NCI-H510A treated with DMSO at 0.1 percent for 48 hours (cell line): ENCODE measurements at places on chromosomes 5 and 9.

DNA sequence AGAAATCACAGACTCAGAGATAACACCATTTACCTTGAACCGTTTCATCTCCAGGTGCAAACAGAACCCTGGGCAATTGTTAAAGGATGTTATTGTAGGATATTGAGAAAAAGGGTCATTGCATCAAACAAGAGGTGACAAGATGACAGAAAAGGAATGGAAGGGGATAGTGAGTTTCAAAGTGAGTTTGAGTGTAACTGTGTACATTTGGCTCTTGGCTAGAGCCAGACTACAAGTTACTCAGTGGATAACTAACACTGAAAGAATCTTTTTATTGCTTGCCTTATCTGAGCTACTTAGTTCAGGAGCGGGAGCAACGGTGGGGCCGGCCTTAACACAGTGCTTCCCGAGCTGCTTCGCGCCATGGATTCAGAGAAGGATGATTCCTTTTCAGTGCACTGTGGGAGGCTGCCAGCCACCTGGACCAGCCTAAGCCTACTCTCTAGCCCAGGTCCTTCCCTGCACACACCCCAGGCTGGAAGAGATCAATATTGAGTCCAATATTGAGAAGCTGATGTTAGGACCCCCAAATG, 193.4 kb downstream of the ATPSCKMT start:
- DNase-seq: no peak

DNA sequence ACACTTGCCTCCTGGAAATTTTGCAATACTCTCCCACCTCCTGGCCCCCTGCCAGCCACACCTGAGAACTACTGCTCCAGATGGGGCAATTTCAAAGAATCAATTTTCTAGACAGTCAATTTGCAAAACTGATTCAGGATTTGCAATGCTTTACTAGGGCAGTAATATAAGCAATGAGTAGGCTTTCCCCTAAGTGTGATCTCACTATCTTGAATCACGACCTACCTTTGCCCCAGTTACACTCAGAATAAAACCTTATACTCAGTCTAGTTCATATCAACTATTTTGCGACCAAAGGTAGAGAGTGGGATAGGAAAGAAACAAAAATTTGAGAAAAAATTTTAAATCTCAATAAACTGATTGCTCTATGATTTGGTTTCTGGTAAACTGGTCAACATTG, 54.4 kb downstream of the DROSHA start:
- no peak for DNase-seq

GRCh38 chr5:51895834-51896233, 512.6 kb downstream of the ISL1 start:
- no peak for DNase-seq

- no peak for DNase-seq
Measured at GRCh38 chr9:108568093-108568492, 287.7 kb downstream of the ACTL7B start.
